GM23248 (cell line): ENCODE measurements at places on chromosomes 2 and 18. TPM values are rescaled to one million over a fixed set of nuclear protein-coding genes. Genes with fewer than 3 reads are reported as not detected.

SLC38A11 gene
- total RNA-seq = not detected in 2 replicates

BMP10 gene
- total RNA-seq = not detected in 2 replicates

ALPG gene
- total RNA-seq = not detected in 2 replicates

TXNDC2 gene
- total RNA-seq = not detected in 2 replicates

DYNAP gene
- not detected in 2 replicates for total RNA-seq

DNA sequence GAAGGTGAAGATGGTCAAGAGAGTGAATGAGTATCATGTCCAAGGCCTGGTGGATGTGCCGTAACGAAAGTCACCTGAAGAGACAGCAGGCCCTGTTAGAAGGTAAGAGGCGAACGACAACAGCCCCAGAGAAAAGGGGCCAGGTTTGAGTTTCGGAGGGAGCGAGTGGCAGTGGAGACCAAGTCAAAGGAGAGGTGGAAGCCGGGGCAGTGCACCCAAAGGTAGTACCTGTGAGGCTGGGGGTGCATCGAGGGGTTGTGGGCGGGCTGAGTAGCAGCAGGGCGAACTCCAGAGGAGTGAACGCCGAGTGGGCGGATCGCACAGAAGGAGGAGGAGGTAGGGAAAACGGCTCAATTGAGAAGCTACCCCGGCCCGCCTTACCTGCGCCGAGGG is 358 bp downstream of the USP37 start:
- 0 out of 2 replicates have a peak, but pooled peaks cover 4% of the 10 kb centered on the region for H3K36me3 ChIP-seq
- no peaks in the 10 kb centered on the region for H3K27me3 ChIP-seq
- H3K4me3 ChIP-seq = peak overlapping the region; percentile 97
- peak overlapping the region; percentile 65 for H3K27ac ChIP-seq

- peaks cover 13% of the 10 kb centered on the region for H3K27me3 ChIP-seq
- no peaks in the 10 kb centered on the region for H3K4me1 ChIP-seq
- no peak for DNase-seq
Measured at GRCh38 chr18:2312440-2312839, 258.9 kb downstream of the METTL4 start.

GRCh38 chr18:45458033-45458432 is 157.2 kb upstream of the SLC14A2 start:
- DNase-seq = no peak
- H3K4me3 ChIP-seq = no peak overlapping the region
- H3K4me1 ChIP-seq = no peaks in the 10 kb centered on the region
- no peaks in the 10 kb centered on the region for H3K36me3 ChIP-seq

DNA sequence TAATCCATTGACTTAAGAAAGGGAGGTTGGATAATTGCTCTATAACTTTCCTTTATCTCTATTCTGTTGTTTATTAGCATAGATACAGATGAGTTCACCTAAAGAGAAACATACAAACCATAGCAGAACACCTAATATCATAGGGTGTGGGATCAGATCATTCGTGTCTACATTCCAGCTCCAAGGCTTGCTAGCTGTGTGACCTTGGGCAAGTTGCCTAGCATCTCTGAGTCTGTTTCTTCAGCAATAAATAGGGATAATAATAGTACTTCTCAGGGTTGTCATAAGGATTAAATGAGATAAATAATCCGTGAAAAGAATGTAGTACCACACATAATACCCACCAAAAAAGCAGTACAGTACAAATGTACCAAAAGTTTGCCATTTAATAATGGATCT is 126.2 kb downstream of the PLB1 start:
- no peak overlapping the region for H3K4me3 ChIP-seq
- no peaks in the 10 kb centered on the region for H3K27me3 ChIP-seq
- H3K36me3 ChIP-seq = no peaks in the 10 kb centered on the region
- no peak for DNase-seq
- peaks cover 15% of the 10 kb centered on the region for H3K4me1 ChIP-seq
